ENCODE measurements at places on chromosomes 3 and 15.

DNA sequence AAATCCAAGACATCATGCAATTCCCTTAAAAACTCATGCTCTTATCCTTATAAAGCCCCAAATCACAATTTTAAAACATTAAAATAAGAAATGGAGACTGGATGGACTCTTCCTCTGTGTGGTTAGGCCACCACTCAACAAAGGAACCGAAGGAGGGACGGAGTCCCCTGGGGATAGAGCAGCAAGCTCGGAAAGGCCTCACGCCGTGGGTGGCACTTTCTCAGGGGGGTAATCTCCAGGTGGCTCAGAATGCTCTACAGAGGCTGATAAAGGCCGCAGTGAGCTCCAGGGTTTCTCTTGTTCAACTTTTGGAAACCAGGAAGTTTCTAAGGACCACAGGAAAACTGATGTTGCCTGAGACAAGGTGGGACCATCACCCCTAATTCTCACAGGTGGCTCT lies 23.2 kb downstream of the CCR9 start:
- no peak for DNase-seq

DNA sequence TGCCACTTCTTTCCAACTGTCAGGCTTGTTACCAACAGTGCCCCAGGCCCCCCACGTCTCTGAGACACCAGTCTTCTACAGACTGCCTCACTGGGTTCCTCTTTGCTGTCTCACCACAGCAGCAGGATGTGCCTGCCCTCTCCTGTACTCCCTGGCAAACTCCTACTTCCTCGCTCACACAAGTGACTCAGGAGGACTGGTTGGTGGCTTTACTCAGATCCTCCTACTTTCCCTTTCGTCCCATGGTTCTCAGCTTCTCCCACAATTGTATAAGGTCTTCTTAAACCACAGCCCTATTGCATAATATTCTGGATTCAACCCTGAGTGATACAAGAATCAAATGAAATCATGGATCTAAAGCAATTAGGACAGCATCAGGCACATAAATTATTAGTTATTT lies 246.6 kb upstream of the PROK2 start:
- DNase-seq: peak; percentile 6

DNA sequence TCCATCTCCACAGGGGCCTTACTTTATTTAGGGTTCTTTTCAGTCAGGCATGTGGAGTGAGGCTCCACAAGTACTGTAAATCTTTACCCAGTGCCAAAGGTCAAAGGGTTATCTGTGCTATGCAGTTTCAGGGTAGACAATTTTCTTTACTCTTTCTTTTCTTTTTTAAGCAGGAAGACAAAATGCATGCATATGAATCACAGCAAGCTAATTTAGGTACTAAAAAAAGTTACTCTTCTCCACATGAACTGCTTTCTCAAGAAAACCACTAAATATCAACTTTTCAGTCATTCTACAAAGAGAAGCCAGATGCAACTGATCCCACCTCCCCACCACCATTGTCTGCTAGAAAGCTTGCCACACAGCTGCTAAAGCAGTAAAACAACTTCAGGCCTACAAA lies 73.3 kb upstream of the PYGO1 start:
- DNase-seq: peak; percentile 8

DNA sequence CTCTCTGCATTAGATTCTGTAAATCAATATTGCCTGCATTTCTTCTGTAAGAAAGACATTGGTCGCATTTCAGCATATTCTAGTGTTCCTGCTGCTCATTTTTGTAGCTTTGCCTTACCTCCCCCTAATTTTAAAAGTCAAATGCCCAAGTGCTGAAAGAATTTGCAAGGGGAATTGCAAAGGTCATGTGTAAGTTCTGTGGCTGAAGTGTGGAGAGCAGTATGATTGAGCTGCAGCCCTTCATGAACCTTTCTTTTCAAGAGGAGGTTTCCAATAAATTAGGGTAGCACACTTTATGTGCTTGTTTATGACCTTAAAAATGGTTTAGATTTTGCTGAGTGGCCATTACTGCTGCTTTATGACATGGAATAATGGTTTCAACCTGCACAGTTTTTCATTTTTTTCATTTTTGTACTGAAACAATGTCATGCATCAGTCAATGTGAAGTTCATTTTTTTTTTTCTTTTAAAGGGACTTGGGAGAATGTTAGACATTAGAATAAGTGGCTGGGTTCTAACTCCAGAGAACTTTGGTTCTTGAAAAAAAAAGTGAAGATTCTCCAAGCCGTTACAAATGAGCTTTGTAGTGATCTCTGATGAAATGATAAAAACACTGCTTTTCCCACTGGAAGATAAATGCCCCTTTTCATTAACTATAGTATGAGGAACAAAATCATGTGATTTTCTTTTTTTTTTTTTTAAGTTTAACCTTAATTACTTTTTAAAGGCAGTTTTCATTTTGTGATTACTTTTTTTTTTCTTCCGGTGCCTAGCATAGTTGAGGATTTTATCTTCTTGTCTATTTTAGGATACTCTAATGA lies 99.6 kb downstream of the MITF start:
- no peak for DNase-seq

DNA sequence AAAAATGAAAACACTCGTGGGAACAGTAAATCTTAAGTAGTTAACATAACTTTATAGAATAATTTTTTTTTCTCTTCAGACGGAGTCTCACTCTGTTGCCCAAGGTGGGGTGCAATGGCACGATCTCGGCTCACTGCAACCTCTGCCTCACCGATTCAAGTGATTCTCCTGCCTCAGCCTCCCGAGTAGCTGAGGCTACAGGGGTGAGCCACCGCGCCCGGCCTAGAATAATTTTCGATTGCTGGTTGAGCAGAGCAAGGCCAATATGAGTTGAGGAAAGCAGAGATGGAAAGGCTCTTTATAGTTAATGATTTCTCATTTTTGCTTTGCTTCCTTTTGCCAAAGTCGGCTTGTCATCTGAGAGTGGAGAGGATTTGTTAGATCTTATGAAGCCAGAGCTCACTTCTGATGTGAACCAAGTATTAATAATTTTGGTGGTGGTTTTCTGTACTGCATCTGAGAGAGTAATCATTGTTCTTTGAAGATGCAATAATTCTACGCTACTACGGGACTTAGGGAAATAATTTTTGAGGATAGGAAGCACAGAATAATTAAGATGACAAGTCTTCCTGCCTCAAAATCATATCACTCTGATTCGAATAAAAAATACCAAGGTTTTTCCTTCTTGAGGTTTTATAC lies 1.6 kb upstream of the GOLM2 start:
- no peak for DNase-seq

- no peak for DNase-seq
Observed at GRCh38 chr15:28260722-28261121, 61.3 kb downstream of the HERC2 start.

DNA sequence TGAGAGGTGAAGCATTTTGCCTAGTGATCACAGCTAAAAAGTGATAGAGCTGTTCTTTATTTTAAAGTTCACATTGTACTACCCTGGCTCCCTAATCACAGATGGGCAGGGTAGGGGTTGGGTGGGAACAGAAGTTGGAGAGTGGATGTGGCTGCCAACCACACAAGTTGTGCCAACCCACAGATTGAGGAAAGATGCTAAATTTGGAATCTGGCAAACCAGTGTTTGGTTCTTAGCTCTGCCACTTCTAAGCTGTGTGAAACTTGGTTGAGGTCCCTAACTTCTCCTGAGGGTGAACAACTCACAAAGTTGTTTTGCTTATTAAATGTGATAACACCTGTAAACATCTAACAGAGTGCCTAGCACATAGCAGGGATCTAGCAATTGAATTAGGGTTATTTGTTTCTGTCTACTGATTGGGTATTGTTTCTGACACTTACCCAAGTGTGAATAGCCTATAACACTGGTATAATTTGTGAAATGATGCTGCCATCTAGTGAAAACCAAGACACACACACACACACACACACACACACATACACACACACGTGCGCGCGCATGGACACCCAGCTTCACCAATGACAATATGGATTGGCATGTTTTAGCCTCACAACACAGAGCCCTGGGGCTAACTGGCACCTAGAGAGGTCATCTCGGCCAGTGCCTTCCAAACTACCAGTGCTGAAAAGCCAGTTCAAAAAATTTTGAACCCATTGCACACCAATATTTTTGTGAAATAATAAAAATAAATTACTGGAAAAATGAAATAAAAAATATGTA lies 25.3 kb downstream of the ADGRG7 start:
- peak; percentile 22 for DNase-seq

- no peak for DNase-seq
Observed at GRCh38 chr3:23495507-23495906, 292.4 kb downstream of the UBE2E2 start.

DNA sequence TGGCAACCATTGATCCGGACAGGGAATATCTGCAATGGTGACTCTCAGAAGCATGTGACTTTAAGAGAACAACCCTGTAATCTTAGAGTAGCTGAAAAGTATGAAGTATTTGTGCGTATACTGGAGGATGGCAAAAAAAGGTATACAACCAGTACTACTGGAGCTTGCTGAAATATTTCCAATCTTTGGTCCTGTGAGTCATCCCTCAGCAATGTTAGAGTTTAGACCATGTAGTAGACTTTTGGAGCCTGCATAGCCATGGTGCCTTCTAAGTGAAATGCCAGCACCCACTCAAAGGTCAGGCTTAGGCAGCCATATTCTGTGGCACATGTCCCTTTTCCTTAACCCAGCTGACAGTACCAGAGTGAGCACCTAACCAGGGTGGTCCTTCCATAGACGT lies 429.4 kb downstream of the NTRK3 start:
- DNase-seq: no peak

All from stimulated activated CD4-positive, alpha-beta T cell treated with anti-CD3 and anti-CD28 coated beads, Interleukin-1b, Interleukin-23, amount 100 ng/mL, for 48 hours (primary cell).